Cortex of kidney (tissue), 1 donor: ENCODE measurements at places on chromosomes 2 and 18.

DNA sequence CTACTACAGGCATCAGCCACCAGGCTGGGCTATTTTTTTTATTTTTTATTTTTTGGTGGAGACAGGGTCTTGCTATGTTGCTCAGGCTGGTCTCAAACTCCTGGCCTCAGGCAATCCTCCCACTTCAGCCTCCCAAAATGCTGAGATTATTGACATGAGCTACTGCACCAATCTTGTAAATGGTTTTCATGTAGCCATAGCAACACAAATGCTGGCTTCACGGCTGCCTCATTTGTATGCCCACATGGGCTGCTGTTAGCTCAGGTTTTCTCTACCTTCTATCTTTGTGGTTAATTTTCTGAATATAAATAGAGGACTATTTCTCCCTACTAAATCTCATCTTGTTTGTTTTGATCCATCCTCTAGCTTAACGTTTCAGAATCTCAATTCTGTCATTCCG lies 58.2 kb downstream of the PLEKHM3 start:
- no peak for DNase-seq

DNA sequence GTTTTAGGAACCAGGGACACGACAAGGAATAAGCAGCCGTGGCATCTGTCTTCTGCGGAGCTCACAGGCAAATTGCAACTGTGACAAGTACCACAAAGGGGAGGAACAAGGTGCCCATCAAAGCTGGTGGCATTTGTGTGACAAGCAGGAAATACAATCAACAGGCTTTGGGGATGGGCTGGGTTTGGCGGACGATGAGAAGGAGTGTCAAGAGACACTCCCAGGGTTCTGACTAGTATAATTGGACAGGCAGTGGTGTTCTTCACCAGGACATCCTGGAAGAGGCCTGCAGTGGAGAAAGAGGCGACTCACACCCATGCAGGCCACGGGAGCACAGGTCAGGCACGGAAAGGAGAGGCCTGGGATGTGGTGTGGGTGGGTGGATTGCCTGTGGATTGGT lies 14.2 kb upstream of the SPATA3 start:
- no peak for DNase-seq

DNA sequence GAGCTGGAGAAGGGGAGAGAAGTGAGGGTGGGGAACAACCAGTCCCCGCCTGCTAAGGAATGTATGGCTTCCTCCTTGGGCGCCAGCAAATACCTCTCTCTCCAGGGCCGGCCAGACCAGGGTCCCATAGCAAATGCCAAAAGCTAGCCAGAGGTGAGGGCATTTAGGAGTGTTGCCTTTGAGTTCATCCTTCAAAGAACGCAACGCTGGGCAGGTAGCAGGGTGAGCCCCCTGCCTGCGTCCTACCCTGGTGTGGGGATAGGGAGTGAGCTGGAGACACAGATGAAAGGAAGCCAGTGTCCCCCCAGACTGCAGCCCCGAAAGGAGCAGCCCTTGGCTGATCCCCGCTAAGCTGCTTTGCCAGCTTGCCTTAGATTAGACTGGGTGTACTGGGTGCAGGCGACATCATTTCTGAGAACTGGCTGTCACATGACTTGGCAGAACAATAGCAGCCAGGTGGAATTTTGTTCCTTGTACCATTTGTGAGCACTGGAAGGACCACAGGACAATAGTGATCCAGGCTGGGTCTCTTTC lies 40.4 kb downstream of the KLHL29 start:
- no peak for DNase-seq

- no peak for DNase-seq
Measured at GRCh38 chr2:151851761-151852160, 23.5 kb upstream of the ARL5A start.

DNA sequence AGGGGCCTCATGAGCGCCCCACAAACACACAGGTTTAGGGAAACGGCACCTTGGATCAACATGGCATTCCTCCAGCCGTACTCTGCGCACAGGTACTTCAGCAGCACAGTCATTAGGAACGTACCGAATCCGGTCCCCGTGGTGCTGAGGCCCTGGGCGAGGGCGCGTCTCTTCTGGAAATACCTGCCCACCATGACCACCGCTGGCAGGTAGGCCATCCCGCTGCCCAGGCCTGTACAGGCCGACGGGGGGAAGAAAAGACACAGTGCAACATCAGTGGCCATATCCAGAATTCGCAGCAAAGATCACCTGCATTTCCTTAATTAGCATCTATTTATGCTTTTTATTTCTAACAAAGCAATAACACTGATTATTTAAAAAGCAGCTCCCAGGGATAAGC lies 22.2 kb downstream of the SLC16A14 start:
- no peak for DNase-seq

DNA sequence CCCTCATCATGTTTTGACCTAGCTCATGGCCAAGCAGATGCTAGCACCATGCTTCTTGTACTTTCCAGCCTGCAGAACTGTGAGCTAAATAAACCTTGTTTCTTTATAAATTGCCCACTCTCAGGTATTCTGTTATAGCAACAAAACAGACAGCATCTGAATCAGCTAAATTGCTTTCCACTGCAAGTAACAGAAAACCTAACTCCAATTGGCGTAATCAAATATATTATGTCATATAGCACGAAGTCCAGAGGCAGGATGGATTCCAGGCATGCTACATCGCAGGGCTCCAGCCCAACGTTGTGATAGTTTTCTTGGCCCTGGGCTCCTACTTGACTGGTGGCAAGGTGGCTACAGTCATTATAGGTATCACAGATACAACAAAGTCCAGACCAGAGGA lies 10.4 kb upstream of the CUL3 start:
- no peak for DNase-seq

DNA sequence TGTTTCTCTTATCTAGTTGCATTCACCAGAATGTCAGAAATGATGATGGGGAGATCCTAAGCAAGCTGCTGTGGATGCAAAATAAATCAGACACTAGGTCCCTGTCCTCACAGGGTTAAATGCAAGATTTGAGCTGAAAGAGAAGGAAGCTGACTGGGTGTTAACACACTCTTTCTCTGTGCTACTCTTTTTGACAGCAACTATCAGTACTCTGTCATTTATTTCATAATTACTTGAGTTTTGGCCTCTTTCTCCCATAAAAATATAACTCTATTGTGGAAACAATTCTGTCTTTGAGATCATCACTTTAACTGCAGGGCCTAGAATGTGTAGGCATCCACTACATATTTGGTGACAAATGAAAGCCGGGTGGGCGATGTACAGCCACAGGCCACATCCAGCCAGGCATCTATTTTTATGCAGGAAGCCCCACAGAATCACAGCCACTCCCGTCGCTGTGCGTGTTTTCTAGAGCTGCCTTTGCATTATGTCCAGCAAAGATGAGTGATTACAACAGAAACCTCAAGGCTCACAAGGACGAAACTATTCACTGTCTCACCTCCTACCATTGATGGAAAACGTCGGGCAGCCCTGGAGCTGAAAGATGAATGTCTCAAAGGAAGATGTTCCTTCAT lies 849.0 kb downstream of the RNF144A start:
- no peak for DNase-seq

GRCh38 chr2:43004879-43005244 lies 212.5 kb upstream of the HAAO start:
- DNase-seq: no peak

DNA sequence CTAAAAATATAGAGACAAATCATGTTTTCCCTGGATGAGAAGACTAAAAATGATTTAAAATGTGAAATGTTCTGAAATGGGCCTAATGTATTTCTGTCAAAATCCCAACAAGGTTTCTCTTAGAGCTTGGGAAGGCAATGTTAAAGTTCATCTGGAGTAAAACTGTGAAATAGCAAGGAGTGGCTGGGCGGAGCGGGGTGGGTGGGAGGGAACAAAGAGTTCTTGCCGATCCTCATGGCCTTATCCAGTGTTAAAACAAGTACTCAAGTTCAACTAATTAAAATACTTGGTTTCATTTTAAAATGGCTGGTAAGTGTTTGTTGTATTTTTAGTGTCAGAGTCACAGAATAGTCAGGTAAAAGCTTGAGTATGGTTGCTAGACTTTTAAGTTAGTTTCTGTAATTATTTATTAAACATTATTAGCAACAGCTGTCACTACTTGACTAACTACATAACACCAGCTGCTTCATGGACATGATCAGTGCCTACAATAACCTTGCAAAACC lies 87.3 kb downstream of the RTN4 start:
- DNase-seq: no peak

- DNase-seq: no peak
Measured at GRCh38 chr2:112239862-112240261, 15.0 kb downstream of the ZC3H8 start.

DNA sequence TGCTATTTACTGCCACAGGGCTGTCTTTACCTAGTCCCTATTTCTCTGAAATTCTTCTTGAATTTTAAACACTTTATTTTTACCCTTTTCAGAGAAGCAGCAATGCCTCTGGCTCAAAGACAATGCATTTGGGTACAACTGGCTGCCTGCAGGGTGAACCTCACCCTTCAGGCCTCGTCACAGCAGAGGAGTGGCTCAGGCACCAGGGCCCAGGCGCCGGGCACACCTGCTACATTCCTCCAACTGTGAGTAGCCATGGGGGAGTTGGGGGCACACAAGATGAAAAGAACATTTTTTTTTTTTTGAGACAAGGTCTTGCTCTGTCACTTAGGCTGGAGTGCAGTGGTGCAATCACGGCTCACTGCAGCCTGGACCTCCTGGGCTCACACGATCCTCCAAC lies 74.9 kb upstream of the KCNE4 start:
- no peak for DNase-seq

DNA sequence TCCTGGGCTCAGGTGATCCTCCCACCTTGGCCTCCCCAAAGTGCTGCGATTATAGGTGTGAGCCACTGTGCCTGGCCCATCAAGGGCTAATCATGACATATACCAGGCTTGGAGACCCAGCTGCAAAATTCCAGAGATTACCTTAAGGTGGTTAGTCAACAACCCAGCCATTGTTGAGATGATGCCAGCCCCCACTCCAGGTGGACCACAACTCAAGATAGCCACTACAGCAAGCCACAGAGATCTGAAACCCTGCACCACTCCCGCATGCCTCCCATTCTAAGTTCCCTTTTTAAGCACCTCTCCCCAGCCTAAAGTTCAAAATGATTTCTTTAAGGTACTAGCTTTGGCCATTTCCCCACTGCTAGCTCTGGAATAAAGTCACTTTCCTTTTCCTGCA lies 4.6 kb upstream of the CLK1 start:
- no peak for DNase-seq

DNA sequence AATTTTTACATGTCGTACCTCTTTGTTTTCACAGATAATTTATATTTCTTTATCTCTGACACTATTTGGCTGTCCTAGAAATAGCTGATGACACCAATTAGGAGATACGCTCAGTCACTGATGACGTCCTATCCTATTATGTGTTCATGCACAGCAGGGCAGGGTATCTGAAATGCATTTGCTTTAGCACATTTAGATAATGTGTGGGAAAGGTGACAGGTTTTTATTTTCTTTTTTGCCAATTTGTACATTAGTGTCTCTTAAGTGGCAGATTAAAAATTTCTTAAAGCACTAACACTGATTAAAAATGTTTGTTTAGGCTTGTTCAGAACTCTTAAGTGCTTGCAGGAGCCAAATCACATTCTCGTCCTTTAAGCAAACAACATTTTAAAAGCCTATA lies 39.7 kb downstream of the CDC42EP3 start:
- no peak for DNase-seq

DNA sequence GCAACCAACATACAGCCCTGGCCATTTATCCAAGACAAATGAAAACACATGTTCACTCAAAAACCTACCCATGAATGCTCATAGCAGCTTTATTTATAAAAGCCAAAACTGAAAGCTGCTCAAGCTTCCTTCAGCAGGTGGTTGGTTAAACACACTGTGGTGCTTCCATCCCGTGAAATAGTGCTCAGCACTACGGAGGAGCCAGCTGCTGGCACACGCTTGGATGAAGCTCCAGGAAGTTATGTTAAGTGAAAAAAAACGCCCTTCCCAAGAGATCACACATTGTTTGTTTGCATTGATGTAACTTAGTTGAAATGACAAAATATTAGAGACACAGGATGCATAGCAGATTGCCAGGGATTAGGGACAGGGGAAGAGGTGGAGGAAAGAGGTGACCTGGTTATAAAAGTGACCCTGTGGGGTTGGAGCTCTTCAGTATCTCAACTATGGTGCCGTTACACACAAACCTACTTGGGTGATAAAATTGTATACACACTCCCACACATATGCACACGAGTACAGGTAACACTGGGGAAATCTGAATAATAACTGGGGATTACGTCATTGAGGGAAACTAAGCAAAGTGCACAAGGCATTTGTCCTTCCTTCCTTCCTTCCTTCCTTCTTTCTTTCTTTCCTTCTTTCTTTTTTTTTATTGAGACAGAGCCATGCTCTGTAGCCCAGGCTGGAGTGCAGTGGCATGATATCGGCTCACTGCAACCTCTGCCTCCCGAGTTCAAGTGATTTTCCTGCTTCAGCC lies 6.2 kb upstream of the ALPG start:
- no peak for DNase-seq

DNA sequence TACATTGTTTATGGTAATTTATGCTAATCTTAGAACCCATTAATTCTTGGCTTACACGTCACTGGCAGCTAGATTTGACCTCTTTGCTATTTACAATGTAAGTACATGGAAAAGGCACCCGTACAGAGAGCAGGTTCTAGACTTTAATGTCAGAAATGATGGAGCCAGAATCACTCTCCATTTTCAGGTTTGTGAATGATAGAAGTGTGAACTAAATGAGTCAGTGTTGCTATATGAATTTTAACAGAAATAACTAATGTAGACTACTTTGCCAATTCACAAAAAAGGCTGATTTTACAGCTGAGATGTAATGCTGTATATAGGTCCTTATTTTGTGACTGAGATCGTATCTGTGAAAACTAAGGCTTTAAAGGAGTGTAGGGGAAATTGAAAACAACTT lies 214.6 kb downstream of the LDLRAD4 start:
- no peak for DNase-seq

- no peak for DNase-seq
Measured at GRCh38 chr2:381941-382727, 94.2 kb upstream of the ALKAL2 start.

DNA sequence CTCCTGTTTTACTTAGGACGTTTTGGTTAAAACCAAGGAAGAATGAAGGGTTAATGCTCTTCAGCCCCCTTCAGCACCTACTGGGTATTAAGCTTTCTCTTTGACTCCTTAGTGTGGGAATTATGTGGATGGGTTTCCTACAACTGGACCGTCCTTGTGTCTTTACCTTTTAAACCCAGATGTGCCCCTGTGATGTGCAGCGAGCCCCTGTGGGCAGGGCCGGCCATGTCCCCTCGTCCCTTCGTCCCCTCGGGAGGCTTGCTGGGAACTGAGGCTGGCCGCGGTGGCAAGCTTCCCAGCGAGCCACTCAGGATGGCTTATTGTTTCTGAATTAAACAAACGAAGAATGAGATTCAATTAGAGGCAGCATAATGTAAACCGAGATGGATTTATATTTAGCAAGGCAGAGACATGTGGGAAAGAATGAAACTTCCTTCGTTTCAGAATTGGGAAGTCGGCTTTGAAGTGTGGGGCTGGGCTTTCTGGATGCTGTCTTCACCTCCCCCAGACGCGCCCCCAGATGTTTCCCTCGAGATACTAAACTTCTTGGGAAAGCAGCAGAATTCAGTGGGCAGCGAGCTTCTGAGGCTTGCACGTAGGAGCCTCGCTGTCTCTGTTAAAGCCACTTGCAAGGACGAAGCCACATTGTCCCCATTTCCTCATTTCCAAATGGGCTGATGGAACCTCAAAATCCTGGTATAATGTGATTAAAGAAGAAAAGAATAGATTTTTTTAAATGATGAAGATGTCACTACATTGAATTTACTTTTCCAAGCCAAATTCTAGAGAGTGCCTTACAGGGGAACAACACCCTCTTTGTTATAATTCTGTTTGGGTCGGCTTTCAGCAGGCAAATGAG lies 146.0 kb downstream of the VAPA start:
- DNase-seq: no peak
